Fibroblast of gingiva (primary cell): ENCODE measurements at places on chromosomes 7 and 10.

DNA sequence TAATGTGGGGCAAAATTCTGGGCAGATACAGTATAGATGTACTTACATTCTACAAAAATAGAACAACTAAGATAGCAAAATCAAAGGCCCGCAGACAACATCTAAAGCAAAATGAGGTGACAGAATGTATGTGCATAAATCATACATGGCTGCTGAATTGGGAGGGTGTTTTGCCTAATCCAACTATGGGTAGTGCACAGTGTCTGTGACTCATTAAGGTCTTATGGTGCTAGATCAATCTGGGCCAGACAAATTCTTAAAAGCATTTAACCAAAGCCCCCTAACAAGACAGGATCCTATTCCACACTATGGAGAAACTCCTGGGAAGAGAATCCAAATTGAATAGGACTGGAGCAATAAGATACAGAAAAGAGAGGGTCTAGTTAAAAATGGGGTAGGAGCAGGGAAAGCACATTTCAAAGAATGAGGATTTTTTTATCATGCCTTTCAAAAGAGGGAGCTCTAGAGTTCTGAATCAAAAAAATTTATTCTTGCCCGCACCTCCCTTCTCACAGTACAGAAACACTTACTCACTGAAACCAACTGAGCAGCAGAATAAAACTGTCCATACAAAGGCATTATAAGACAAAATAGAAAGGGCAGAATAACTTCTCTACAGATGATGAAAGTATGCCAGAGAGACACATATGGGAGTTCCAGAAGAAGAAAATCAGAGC is 181.3 kb downstream of the RNLS start:
- peak; percentile 16 for DNase-seq

DNA sequence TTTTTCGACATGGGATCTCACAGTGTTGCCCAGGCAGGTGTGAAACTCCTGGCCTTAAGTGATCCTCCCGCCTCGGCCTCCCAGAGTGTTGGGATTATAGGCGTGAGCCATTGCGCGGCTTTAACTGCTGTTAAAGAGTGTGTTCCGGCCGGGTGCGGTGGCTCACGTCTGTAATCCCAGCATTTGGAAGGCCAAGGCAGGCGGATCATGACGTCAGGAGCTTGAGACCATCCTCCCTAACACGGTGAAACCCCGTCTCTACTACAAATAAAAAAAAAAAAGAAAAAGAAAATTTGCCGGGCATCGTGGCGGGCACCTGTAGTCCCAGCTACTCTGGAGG is 1.1 kb downstream of the RABGEF1 start:
- DNase-seq, result peak; percentile 38

- DNase-seq, result no peak
These were observed 2.1 kb upstream of the CCDC126 start for GRCh38 chr7:23594879-23595604.

- peak; percentile 30 for DNase-seq
These were observed 10.9 kb downstream of the SEC31B start for GRCh38 chr10:100508691-100509150.

DNA sequence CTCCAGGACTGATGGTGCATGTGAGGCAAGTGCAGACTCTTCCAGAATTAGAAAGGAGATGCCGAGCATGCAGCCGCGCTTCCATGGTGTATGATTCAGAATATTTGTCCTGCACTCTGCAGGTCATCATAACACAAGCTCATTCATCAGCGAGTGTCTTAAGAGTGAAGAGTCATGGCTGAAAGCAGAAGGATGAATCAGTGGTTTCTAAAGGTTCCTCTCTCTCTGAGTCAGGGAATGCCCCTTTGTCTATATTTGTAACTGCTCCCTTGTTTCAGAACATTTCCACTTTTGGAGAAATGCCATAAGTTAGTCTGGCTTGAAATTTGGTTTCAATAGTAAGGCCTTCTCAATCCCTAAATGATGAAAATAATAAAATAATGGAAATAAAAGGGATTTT is 52.3 kb downstream of the HECW1 start:
- DNase-seq, result peak; percentile 89

DNA sequence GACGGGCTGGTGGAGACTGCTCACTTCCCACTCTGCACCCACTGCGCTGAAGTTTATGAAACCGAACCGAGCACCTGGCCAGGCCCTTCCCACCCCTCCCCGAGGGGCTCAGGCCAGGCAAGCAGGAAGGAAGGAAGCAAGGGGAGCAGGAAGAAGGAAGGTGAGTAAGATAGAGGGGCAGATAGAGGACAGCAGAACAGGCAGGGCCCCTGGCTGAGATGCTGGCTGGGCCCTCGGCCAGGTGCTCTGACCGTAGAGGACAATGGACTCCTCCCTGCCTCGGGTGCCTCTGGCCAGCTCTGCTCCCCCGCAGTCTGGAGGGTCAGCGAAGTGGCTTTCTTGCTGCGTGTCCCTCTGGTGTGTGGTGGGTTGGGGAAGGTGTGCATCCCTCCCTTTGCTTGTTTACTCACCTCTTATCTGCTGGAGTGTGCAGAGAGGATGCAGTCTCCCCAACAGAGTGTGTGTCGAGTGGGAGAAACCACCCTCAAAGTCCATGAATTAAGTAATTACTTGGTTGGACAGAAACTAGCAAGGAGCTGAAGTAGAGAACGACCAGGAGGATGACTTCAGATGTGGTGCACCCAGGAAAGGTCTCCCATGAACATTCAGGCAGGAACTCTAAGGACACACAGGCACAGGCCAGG is 82.8 kb upstream of the PPP2R2D start:
- no peak for DNase-seq
